ENCODE measurements at places on chromosomes 11 and 22.

DNA sequence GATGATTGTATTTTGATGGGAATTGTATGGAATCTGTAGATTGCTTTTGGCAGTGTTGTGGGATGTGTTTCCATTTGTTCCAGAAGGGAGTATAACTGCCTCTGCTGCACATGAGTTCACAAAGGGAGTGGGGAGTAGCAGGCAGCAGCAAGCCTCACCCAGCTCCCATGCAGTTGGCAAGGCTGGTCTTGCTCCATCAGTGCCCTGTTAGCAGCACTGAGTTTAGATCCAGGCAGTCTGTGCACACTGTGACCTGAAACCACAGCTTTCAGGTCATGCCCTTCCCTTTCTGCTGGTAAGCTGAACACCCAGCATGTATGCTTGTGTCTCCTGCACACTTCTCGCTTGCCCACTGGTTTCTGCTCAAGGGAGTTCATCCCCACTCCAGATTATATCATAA is 3.7 kb upstream of the NUCB2 start:
- DNase-seq: no peak

GRCh38 chr22:37746366-37747079 is 49.7 kb downstream of the TRIOBP start:
- no peak for DNase-seq

- DNase-seq: no peak
These were observed 5.3 kb upstream of the JAML start for GRCh38 chr11:118230088-118230487.

DNA sequence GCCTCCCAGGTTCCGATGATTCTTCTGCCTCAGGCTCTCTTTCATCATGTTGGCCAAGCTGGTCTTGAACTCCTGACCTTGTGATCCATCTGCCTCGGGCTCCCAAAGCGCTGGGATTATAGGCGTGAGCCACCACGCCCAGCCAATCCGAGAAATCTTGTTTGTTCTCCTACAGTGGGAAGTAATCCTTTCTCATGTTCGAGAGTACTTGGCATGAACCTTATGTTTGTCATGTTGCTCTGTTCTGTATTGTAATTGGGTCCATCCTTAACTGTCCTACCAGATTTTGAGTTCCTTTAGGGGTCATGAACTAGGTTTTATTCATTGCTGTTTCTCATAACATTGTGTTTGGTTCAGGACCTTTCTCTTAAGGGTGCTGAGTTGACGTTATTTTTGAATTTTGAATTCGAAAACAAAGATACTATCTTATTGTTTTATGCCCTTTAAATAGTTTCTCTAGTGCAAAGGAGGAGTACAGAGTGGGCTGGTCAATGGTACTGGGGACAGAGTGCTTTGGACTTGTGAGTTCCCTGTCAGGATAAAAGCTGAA is 113.4 kb upstream of the RRM1 start:
- no peak for DNase-seq

GRCh38 chr22:17890245-17890671 is 116.0 kb upstream of the BID start:
- no peak for DNase-seq

- no peak for DNase-seq
These were observed 16.7 kb downstream of the ATG2A start for GRCh38 chr11:64900263-64900678.

- no peak for DNase-seq
These were observed 3.4 kb downstream of the MPPED2 start for GRCh38 chr11:30582726-30583125.

GRCh38 chr11:69419662-69420395 is 61.6 kb upstream of the LINC01488 start:
- no peak for DNase-seq

GRCh38 chr11:46737699-46738098 is 18.7 kb downstream of the F2 start:
- DNase-seq: no peak

- DNase-seq: no peak
These were observed 81.1 kb downstream of the SCN3B start for GRCh38 chr11:123573286-123573685.

DNA sequence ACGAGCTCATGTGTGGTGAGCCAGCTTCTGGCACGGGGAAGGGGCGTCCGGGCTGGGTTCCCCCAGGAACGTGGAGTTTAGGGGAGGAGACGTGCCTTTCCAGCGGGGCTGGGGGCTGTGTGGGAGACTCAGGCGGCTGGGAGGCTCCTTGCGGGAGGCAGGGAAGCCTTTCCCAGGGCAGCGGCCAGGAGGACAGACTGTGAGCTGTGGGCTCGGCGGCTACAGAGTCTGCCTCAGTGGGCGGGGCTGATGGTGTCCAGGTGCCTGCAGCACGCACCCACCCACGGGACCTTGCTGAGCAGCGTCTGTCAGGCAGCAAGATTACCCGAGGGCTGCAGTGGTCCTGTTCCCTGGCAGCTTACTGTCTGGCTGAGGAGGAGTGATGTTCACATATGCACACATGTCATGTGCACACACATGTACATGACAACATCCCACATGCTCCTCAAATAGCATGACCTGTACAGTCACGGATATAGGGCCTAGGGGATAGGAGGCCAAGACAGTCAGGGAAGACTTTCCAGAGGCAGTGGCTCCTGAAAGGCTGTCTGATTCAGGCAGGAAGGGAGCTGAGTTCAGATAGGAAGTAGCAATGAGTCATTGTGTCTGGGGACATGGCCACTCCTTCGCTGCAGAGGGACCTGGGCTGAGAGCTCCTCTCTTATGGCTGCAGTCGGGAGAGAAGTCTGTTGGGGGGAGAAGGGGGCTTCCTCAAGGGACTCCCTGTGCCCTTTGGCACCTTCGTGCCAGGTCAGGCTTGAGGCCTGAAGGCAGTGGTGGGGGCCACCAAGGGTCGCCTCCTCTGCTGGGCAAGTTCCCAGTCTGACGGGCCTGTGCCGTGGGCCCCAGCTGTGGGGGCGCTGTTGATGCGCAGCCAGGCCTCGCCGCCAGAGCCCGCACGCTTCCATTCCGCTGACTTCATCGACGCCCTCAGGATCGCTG is 23.3 kb upstream of the PPP6R3 start:
- DNase-seq: no peak

DNA sequence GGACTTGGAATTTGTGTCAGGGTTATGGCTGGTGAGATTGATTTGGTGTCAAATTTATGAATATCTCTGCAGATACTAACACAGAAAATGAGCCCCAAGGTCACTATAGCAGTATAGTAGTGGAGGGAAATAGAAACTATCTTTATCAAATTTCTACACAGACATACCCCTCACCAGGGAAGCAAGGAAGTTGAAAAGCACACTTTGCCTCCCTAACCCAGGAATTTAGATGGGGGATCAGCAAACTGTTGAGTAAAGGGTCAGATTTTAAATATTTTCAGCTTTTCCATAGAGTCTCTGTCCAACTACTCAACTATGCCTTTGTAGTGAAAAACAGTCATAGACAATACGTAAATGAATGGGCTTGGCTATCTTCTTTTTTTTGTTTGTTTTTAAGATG is 12.8 kb downstream of the CRKL start:
- no peak for DNase-seq

GRCh38 chr11:57480409-57481137 is 20.2 kb downstream of the RTN4RL2 start:
- peak; percentile 43 for DNase-seq

- DNase-seq: no peak
These were observed 55.2 kb upstream of the MYEOV start for GRCh38 chr11:69238573-69239351.

DNA sequence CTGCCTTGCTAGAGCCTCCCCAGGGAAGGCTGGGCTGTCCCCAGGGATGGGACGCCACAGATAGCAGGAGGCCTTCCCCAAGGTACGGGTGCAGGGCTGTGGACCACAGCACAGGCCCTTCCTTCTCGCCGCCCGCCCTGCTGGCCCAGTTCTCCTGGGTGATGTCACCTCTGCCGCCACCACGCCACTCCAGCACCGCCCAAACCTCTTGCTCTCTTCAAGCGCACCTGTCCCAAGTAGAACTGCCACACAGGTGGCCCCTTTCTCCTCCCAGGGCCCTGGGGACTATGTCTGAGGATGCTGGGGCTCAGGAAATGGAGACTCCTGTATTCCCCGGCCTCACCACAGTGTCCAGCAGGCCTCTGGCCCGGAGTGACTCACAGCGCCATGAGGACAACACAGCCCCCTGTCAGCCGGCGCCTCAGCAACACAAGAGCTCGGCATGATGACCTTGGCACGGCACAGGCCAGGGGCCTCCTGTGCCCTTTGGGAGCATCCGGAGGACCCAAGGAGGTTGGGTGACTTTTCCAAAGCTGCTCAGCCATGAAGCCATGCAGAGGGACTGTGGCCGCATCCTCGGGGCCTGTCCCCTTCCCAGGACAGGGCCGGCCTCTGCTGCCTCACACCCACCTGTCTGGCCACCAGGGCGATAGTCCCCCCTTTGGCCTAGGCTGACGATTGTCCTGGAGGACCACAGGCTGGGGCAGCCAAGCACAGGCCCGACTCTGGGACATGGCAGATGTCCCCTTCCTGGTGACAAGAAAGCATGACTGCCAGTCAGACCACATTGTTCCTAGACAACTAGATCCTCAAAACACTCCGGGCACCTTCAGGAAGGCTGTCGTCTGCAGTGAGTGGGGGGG is 1023.5 kb downstream of the BRD1 start:
- no peak for DNase-seq

- DNase-seq: no peak
These were observed 11.3 kb downstream of the SLC17A6 start for GRCh38 chr11:22349491-22349890.

DNA sequence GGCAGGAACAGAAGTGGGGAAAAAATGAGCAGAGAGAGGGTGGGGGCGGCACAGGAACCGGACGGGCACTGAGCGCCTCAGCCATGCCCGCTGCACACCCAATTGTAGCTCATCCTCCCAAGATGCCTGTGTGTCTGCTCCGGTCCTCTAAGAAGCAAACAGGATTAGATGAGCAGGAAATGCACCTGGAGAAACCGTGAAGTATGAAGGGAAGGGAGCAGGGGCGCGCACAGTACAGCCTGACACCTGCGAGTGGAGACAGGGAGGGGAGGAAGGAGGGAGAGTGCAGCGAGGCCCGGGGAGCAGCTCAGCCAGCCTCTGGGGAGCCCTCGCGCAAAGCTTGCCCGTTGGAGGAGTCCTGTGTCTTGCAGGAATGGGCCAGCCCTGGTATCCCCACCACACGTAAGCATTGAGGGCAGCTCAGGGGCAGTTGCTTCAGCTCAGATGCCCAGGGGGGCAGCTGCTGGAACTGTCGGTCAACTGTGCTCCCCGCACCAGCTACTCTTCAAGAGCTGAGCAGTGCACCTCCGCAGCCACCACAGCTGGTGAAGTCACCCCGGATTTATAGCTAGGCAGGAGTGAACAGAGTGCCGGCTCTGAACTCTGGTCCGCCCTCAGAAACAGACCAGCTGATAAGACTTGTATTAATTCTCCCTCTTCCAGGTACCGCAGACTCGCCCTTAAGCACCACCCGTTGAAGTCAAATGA is 7.0 kb downstream of the DNAJB13 start:
- DNase-seq: no peak

DNA sequence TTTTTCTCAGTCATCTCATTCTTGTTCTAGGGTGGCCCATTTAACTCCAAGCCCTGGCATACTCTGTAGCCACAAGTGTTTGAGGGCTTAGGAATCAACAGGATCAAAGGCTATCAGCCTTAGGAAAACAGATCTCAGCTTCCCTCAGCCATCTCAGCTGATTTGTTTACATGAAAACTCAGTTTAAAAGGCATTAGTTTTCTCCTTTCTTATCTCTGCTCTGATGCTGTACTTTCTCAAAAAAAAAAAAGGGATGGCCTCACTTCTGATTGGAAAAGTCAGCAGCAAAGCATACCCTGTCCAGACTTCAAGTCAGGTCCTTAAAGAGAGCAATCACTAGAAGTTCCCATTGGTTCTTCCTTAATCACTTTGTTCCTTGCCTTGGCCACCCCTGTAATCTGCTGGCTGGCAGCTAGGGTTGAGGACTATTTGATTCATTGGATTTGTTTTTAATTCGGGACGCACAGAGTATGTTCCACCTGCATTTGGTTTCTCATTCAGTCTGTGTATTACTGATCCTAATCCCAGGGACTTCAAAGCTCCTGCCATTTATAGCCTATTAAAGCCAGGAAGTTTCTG is 102.8 kb downstream of the EXT2 start:
- DNase-seq: no peak

DNA sequence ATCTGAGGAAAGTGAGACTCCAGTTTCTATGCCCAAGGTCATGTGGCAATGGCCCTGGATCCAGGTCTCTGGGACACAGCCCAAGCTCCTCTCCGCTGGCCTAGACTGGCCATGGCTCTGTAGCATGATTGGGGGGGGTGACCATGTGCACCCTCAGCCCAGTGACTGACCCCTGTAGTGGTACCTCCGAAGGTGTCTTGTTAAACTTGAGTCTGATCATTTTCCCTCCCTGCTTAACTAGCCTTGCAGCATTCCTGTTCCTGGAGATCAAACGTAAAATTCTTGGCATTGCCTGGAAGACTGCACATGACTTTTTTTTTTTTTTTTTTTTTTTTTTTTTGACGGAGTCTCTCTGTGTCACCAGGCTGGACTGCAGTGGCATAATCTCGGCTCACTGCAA is 1116.0 kb downstream of the TBC1D22A start:
- DNase-seq: no peak

DNA sequence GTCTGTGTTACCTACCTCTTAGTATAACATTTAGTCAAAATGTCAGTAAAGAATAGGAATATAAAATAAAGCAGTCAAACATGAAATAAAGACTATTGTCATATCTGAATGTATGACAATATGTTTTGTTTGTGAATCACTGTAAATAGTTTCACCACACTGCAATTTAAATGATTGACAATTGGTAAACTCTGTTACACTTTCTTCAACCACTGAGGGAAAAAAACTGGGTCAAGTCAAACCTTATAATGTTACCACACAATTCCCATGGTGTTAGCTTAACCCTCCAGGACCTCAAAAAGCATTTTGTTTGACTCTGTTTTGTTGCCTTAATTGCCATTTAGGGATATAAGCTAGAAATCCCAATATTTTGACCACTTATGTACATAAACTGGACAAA is 10.5 kb upstream of the MMP13 start:
- no peak for DNase-seq

DNA sequence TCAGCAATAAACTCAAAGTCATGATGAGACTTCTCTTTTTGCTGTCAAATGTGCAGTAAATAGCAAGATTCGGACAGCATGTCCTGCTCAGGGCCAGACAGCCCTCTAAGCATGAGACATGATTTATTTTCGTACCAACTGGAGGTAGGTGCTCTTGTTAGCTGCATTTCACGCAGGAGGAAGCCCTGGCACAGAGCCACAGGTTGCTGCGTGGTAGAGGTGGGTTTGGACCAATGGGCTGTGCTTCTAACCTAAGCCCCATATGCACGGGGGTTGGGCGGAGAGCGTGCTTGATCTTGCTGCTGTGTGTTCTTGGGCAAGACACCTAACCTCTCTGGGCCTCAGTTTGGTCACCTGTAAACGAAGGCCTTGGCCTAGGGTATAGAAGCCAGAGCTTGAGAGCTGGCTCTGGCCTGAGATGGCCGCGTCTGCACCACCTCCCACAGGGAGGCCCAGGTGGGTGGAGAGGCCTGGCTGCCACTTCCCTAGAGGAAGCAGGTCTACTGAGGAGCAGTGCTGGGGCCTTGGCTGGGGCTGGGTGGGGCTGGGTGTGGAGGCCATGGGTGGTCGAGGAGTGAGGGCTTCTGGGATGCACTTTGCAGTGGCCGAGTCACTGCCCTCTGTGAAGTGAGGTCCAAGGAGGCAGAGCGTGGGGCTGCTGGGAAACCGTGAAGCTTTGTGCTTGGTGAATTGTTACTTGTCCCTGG is 38.5 kb upstream of the GRAMD4 start:
- no peak for DNase-seq

- no peak for DNase-seq
These were observed 27.2 kb upstream of the RASL10A start for GRCh38 chr22:29342577-29343312.

GRCh38 chr11:126354631-126355323 is 709 bp upstream of the ST3GAL4 start:
- DNase-seq: no peak
